ENCODE measurements at places on chromosomes 13 and 19.

GRCh38 chr19:47435196-47435595 lies 15.9 kb upstream of the MEIS3 start:
- DNase-seq, result no peak

DNA sequence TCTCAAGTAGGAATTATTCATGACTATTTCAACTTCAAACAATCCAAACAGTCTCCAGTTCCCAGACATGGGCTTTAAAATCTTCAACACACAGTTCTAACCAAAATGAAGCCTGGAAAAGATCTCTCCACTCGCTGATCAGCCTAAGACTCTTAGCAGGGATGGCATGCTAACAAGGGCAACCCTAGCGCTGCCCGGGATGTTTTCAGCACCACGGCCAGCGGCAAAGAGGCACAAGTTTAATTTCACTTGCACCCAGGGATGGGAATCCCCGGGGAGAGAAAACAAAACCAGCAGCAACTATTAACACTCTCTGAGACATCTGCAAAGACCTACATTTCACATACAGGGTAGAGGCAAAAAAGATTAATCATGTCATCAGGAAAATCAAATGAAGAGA lies 43.0 kb downstream of the CACNA1A start:
- no peak for DNase-seq

GRCh38 chr13:96274046-96274445 lies 184.1 kb downstream of the HS6ST3 start:
- no peak for DNase-seq

DNA sequence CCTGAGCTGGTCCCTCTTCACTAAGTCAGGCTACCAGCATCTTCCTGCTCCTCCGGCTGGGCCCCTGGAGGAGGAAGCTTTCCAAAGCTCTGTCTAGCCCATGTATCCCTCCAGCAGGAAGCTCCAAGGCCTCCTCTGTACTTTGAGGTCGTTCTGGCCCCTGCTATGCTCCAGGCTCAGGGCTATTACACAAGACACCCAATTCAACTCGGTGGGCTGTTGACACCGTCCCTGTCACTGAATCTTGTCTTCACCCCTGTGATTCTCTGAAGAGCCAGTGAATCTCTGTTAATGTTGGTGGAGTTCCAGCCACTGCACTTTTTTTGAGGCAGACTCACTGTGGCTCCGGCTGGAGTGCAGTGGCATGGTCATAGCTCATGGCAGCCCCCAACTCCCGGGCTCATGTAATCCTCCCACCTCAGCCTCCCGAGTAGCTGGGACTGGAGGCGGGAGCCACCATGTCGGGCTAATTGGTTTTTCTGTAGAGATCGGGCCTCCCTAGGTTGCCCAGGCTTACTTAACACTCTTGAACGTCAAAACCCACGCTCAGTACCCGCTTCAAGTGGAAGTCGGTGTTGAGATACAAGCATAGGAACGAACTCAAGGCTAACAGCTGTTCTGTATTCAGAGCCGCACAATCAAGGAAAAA lies 512 bp upstream of the REX1BD start:
- DNase-seq, result no peak

DNA sequence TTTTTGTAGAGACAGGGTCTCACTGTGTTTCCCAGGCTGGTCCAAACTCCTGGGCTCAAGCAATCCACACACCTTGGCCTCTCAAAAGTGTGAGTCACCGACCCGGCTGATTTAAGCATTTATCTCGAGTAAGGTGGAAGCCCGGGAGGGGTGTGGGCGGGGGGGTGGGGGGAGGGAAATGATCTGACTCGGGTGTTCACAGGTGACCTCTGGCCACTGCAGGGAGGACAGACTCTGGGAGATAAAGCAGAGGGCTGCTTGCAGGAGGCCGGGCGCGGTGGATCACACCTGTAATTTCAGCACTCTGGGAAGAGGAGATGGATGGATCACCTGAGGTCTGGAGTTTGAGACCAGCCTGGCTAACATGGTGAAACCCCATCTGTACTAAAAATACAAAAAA lies 7.9 kb downstream of the DENND1C start:
- no peak for DNase-seq

GRCh38 chr13:54744747-54745146 lies 1716.1 kb downstream of the OLFM4 start:
- no peak for DNase-seq

DNA sequence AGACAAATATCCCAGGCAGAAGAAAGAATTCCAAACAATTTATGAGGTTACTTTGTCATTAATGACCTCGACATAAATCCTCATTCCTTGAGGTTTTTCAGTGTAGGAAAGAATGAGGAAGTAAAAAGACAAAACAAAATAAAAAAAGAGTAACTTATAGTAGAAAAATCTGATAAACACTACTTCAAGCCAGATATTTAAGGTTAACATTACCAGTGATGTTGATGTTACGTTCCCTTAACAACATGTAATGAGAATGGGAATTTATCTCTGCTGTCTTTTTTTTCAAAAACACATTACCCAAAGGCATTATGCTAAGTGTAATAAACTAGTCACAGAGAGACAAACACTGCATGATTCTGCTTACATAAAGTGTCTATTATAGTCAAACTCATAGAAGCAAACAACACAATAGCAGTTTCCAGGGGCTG lies 935.1 kb downstream of the SLITRK1 start:
- no peak for DNase-seq

DNA sequence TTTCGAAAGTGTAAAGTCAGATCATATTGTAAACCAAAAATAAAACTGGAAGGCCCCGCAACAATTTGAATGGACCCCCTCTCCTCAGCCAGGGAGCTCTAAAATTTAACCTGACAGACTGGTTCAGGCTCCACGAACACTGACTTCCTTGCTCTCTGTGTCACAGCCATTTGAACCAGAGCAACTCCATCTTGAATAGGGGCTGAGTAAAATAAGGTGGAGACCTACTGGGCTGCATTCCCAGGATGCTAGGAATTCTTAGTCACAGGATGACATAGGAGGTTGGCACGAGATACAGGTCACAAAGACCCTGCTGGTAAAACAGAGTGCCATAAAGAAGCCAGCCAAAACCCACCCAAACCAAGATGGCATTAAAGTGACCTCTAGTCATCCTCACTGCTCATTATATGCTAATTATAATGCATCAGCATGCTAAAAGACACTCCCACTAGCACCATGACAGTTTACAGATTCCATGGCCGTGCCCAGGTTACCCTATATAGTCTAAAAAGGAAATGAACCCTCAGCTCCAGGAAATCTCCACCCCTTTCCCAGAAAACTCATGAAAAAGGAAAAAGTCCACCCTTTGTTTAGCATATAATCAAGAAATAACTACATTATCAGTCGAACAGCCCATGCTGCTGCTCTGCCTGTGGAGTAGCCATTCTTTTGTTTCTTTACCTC lies 43.1 kb downstream of the RFXAP start:
- DNase-seq, result no peak

- no peak for DNase-seq
Observed at GRCh38 chr13:30692113-30692512, 43.2 kb upstream of the ALOX5AP start.

DNA sequence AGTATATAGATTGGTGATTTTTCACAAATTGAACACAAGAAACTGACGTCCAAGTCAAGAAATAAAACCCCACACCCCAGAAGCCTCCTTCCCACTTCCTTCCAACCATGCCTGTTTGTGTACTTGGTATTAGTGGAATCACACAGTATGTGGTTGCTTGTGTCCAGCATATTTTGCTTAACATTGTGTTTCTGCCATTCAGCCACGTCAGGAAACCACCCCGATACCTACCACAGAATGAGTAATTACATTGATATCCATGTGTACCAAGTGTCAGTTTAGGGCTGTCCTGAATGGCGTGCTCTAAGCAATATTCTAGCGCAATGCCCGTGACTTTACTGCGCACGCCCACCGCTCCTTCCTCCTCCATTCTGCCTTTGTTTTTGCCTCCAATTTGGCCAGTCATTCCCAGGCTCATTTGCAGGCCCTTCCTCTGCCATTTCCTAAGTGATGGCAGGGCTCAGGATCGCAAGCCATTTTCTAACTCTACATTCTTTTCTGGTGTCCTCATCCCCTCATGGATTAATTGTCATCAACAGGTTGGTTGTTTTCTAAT lies 25.9 kb upstream of the MPHOSPH8 start:
- DNase-seq, result no peak

DNA sequence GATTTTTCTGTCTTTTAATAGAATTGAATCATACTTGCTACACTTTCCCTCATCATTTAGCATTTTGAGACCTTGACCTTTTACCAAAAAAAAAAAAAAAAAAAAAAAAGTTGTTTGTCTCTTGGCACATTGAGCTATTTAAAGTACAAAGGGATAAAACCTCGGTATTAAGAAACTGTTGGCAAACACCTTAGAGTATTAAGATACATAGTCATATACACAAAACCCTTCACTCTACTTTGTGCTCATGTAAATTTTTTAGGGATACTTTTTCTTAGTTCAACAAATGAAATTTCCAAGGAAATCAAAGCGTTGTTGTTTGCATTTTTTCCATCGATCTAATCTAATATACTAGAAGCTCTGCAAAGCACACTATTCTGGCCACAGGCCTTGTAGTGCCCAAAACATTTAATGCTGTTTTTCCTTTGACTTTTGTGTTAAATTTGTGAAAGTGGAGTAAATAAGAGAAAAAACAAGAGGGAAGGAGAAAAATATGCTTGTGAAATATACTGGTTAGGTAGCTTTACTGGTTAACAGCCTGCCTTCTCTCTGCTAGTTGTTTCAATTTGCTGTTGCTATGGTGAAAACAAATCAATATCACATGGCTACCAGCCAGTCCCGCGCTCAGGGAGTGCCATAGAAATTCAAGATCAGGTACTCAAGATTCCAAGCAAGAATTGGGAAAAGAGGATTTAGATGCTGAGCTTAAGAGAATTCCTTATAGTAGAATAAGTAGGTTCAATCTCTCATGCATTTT lies 2.6 kb downstream of the MBNL2 start:
- DNase-seq, result no peak

GRCh38 chr19:13637664-13638063 lies 126.7 kb upstream of the MRI1 start:
- DNase-seq, result peak; percentile 89

GRCh38 chr19:55304980-55305379 lies 20.2 kb downstream of the TMEM150B start:
- no peak for DNase-seq

GRCh38 chr13:111531505-111531904 lies 211.1 kb downstream of the TEX29 start:
- DNase-seq, result no peak

GRCh38 chr19:58395979-58396627 lies 647 bp downstream of the RNF225 start:
- DNase-seq, result no peak

DNA sequence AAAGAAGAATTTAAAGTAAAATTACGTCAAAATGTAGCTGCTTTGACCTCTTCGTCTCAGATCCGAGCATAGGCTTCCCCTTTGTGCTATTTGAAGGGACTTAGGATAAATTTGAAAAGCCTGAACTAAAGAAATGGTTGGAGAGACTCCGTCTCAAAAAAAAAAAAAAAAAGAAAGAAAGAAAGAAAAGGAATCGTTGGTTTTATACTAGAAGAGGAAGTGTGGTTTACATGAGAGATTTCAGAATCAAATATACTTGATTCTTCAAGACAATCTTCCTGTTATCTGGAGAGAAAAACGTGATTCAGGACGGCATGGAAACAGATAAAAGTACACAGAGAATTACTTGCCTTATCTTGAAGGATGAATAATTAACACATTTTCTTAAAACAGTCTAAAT lies 474 bp upstream of the ZNF780B start:
- DNase-seq, result no peak

DNA sequence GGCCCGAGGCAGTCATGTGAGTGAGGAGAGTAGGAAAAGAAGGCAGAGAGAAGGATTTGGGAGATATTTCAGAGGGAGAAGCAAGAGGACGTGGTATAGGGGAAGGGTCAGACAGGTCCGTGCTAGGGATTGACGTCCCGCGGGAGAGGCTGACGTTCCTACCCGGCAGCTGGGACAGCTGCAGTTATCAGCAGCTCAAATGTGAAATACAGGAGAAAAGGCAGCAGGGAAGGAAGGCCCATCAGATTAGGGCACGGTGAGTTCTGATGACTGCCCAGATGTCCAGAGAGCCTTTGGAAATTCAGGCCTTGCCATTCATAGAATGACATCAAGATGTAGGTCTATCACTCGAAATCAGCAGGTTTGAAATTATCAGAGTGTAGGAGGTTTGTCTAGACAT lies 88.4 kb downstream of the IRS2 start:
- no peak for DNase-seq

DNA sequence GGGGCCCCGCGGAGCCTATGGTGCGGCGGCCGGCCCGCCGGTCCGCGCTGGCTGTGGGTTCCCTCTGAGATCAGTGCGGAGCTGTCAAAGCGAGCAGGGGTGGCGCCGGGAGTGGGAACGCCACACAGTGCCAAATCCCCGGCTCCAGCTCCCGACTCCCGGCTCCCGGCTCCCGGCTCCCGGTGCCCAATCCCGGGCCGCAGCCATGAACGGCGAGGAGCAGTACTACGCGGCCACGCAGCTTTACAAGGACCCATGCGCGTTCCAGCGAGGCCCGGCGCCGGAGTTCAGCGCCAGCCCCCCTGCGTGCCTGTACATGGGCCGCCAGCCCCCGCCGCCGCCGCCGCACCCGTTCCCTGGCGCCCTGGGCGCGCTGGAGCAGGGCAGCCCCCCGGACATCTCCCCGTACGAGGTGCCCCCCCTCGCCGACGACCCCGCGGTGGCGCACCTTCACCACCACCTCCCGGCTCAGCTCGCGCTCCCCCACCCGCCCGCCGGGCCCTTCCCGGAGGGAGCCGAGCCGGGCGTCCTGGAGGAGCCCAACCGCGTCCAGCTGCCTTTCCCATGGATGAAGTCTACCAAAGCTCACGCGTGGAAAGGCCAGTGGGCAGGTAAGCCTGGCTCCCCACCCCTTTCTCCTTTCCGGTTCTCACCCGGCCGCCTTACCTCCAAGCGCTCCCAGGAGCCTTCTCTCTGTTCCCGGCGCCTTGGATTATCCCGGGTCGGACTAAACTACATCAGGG lies at the start of gene PDX1:
TSS of gene PDX1 (plus strand) at position 67 of the 743 bp plus-strand sequence. CDS start at position 206, 139 bp downstream.
- no peak for DNase-seq

GRCh38 chr13:33832872-33833271 lies 14.9 kb downstream of the RFC3 start:
- no peak for DNase-seq

DNA sequence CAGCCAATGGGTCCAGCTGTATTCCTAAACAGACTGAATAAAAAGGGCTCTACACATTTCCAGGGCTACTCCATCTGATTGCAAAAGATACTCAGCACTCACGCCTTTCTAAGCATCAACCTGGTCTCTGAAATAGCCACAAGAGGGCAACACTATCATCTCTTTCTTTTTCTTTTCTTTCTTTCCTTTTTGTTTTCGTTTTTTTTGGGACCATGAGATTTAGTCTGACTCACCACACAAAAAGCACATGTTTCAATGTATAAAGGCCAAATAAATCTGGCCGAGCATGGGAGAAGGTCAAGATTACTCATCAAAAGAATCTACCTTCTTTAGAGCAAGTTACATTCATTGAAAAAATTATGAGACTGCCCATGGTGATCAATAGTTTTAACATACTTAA lies 805.6 kb upstream of the ARGLU1 start:
- no peak for DNase-seq

GRCh38 chr19:50198431-50199258 lies 4.8 kb upstream of the MYH14 start:
- no peak for DNase-seq
